ENCODE measurements at places on chromosomes 11 and 22. TPM values are rescaled to one million over a fixed set of nuclear protein-coding genes. Genes with fewer than 3 reads are reported as not detected.

The CHADL gene
- 9.3 TPM for total RNA-seq

The MAFF gene
- 130 TPM for total RNA-seq

The HTR3A gene
- total RNA-seq = not detected

The STX5 gene
- total RNA-seq = 37.4 TPM

The KCNJ1 gene
- total RNA-seq = not detected

The SLC22A12 gene
- not detected for total RNA-seq

The MMP20 gene
- total RNA-seq = not detected

The MAPK8IP2 gene
- total RNA-seq = 0.43 TPM

The GRIK4 gene
- total RNA-seq = not detected

The FOXRED1 gene
- 17.4 TPM for total RNA-seq

The PHOX2A gene
- total RNA-seq = not detected

The SHISAL1 gene
- total RNA-seq = 3.3 TPM

GRCh38 chr11:23413057-23413456 is 552.8 kb upstream of the CCDC179 start:
- no peak for DNase-seq

- no peak for DNase-seq
Measured at GRCh38 chr22:43370036-43370435, 26.9 kb upstream of the SCUBE1 start.

DNA sequence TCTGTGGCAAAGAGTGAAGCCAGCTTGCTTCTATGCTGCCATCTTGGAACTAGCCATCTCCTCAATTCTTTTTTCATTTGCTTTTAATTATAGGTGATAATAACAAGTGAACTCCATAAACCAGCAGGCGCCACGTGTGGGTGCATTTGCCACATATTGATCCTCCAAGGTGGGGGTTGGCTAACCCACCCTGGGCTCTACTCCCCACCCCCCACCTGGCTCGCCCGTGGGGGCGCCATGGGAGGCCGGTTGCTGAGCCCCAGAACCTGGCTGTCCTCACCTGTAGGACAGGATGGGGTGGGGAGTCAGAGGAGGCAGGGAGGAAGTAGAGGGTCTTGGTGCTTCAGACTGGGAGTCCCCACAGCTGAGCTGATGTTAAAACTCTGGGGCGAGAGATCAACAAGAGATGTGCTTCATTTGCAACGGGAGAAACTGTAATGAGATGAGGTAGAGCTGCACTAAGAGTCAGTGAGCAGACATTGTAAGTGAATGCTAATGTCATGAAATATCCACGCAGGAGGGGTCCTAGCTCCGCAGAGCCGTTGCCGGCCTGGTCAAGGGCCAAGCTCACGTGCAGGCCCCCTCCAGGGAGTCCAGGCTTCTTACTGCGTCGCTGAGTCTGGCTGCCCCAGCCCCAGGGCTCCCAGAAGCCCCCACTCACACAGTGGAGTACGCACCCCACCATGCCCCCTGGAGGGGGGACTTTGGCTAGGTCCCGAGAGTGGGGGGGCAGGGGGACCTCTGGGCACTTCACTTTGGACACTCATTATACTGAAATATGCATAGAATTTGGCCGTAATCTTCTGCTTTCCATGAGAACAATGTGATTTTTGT is 59.4 kb downstream of the BRD1 start:
- no peak for DNase-seq

DNA sequence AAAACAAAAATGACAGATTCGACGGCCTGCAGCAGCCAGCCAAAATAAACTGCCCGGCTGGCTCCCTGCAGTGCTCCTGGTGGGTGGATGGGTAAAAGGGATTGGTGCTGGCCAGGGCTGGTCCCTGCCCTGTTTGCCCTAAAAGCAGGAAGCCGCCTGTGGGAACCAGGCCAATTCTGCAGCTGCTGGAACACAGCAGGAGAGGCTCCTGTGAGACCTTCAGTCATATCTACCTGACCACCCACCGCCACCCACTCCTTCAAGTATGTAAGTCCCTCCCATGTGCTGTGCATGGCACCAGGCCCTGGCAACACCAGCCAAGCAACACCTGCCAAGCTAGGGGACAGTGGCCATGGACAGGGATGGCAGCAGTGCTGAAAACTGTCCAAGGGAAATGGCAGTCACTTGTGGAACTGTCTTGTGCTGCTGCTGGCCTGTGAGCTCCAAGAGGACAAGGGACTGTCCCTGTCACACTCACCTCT is 48.7 kb upstream of the ARFGAP3 start:
- peak; percentile 87 for DNase-seq

DNA sequence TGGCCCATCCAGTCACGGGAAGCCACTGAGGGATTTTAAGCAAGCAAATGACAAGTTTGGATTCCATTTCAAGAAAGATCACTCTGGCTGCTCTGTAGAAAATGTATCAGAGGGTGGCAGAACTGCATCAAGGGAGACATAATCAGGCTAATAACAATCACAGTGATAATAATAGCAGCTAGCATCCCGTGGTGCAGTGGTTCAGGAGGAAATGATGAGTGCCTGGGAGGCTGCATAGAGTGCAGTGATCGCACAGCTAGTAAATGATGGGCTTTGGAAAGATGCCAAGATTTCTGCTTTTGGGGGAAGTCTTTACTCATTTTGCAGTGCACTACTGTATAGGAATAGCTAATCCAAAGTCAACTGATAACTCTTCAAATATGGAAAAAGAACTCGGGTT is 35.8 kb downstream of the TNRC6B start:
- peak; percentile 68 for DNase-seq

DNA sequence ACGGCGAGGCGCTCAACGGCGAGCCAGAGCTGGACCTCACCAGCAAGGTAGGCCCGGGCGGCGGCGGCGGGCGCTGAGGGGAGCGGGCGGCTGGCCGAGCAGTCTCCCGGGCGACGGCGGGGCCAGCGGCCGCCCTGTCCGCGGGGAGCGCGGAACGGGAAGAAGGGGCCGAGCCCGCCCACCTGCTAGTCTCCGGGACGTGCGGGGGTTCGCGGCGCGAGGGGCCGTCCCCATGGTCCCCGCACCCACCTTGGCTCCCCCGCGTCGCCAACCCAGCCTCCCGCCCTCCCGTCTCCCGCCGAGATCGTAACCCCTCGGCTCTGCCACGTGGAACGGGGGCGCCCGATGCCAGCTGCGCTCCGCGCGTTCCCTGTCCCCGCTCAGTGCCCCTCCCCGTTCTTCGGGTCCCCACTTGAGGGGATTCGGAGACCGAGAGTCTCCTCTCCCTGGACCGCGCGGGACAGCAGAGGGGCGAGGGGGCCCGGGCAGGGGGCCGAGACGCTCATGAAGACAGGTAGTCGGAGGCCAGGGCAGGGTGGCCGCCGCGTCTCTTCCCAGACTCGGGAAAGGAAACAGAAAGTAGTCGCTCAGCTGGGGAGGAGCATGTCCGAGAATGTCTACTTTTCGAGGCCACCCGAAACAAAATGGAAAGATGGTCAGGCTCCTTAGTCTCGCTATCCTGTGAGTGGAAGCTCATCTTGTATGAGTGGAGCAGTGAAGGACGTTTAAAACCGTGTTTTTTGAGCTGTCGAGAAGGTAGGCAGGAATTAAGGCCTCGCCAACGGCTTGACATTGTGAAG is 557 bp downstream of the GTPBP1 start:
- peak; percentile 75 for DNase-seq

GRCh38 chr22:29625090-29625825 is 21.8 kb downstream of the NF2 start:
- peak; percentile 84 for DNase-seq

DNA sequence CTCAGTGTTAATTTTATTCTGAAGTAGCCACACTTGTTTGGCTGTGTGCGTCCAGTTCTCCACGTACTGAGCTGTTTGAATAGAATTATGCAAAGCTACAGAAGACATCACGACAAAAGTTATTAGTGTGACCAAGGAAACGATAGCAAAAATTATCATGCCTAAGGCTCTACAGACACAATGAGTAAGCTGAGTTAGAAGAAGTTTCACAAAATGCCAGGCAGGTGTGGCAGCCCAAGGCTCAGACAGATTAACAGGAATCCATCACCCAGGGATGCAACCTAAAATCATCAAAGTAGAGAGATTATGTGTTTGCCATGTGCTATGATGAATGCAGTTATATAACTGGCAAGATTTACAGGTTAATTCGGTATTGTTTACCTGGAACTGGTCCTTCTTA is 73.1 kb upstream of the INCENP start:
- no peak for DNase-seq

- DNase-seq = peak; percentile 84
Measured at GRCh38 chr22:23591201-23591791, 11.2 kb upstream of the IGLL1 start.

GRCh38 chr11:64996710-64997380 is at the start of gene BATF2:
Gene BATF2, minus strand, starts transcription at chr11:64996971. Its CDS starts 57 bp downstream, at chr11:64996914.
- DNase-seq = peak; percentile 91

GRCh38 chr22:44979154-44979553 is 30.7 kb downstream of the PHF21B start:
- DNase-seq = no peak

- DNase-seq = no peak
Measured at GRCh38 chr22:46969961-46970360, 207.5 kb downstream of the TBC1D22A start.

- no peak for DNase-seq
Measured at GRCh38 chr22:49239264-49240015, 588.2 kb downstream of the BRD1 start.

DNA sequence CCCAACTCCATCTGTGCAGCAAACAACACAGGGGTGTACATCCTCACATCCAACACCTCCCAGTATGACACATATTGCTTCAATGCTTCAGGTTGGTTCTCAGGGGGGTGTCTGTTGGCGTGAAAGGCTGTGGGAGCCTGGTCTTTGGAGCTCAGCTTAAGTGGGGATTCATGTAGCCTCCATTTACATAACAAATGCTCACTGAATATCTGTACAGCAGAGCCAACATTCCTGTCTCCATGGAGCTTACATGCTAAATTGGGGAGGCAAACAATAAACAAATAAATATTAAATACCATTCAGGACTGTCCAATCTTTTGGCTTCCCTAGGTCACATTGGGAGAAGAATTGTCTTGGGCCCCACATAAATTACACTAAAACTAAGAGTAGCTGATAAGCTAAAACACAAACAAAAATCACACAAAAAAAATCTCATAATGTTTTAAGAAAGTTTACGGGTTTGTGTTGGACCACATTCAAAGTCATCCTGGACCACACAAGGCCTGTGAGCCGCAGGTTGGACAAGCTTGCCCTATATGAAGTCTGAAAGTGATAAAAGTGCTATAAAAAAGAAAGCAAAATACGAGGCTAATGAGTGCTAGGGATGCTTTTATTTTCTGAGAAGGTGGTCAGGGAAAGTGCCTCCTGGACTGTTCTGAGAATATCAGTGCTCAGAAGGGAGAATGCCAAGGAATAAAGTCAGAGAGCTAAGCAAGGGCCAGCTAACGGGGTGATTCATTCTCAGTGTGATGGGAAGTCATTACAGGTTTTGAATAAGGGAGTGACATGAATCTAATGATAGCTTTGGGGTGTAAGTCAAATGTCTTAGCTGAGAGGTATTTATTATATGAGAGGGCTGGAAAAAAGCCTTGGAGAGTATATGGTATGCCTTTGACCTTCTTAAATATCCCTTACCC is 41.6 kb downstream of the CD44 start:
- no peak for DNase-seq

DNA sequence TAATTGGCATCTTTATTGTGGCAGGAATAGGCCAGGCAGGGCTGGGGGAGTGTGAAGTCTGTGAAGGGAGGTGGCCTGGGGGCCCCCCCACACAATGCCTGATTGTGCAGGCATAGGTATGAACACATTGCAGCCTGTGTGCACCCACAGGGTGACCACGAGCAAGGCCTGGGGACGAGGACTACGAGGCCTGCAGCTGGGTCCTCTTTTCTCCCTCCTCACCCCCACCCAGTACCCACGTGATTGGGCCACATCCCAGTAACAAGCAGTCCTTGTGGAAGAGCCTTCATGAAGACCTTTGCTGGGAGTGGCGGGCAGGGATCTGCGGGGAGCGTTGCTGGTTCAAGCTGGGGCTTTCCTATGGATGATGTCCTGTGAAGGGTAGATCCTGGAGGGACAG is 29.3 kb downstream of the ZBTB16 start:
- DNase-seq = no peak

DNA sequence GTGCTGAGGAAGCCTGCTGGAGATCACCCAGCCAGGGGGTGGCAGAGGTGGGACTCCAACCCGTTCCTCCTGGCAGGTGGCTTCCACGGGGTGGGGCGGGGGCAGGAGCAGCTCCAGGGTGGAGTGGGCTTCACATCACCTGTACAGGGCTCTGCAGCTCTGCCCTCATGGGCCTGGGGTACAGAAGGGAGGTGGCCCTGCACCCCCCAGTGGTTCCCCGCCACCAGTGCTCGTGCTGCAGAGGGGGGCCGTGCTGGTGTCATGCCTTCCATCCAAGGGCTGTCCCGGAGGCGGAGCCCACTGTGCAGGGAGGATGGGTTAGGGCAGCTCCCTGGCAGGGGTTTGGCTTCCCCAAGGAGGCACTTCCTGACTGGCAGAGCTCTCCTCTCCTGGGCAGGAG is 76.4 kb upstream of the SHISAL1 start:
- no peak for DNase-seq

DNA sequence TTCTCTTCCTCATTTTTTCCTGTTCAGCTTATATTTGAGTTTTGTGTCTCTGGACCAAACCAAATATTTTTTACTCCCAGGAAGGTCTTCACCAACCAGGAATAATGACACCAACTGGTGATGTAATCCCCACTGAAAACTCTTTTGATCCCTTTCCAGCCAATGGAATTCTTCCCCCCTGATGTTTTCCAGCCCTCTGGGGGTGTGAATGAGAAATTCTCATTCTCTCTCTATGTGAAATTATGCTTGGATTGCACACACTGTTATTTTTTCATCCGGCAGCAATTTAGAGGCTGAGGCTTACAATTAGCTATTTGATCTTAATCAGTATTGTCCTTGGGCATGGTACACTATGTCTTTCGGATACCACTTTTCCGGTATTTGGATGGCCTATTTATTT is 39.5 kb upstream of the SLC1A2 start:
- no peak for DNase-seq

- no peak for DNase-seq
Measured at GRCh38 chr11:67997475-67997921, 6.4 kb downstream of the UNC93B1 start.

GRCh38 chr22:44697423-44698141 is 4.4 kb upstream of the PRR5 start:
- peak; percentile 93 for DNase-seq

DNA sequence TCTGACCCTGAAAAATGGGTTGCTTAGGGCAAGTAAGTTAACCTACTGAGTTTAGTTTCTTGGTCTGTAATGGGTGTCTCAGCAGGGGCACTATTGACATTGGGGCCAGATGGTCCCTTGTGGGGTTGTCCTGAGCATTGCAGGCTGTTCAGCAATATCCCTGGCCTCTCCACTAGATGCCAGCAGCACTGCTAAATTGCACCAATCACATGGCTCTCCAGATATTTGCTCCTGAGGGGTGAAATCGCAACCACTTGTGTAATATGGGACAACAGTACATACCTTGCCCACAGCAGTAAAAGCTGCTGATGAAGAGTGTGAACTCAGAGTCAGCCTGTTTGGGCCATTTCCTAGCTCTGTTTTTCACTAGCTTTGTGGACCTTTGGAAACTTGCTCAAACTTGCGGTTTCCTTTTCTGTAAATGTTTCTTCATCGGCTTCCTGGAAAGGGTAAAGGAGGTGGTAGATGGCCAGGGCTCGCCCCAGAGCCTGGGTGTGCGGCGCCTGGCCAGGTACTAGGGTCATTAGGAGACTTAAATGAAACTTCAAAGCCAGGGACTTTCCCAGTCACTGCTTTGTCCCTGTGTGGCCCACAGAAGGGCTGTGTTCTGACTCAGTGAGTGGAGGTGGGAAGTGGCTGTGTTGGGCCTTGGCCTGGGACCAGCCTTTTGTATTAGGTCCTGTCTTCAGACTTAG is 13.0 kb downstream of the NCF4 start:
- DNase-seq = peak; percentile 76

- no peak for DNase-seq
Measured at GRCh38 chr11:6437423-6437822, 3.4 kb downstream of the HPX start.

- DNase-seq = no peak
Measured at GRCh38 chr22:36088292-36088691, 59.7 kb upstream of the RBFOX2 start.

Data from stomach (tissue), 19 donors.